ENCODE measurements at places on chromosomes 1 and 21. TPM values are rescaled to one million over a fixed set of nuclear protein-coding genes. Genes with fewer than 3 reads are reported as not detected.

- DNase-seq: peak; percentile 30
These were observed 57.5 kb downstream of the ERG start for GRCh38 chr21:38440746-38441145.

DNA sequence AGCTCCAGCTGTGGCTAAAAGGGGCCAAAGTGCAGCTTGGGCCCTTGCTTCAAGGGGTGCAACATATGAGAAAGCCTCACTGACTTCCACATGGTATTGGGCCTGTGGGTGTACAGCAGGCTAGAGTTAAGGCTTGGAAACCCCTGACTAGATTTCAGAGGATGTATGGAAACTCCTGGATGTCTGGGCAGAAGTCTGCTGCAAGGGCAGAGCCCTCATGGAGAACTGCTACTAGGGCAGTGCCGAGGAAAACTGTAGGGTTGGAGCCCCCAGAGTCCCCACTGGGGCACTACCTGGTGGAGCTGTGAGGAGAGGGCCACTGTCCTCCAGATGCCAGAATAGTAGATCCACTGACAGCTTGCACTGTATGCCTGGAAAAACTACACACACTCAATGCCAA is 69.5 kb downstream of the XCL2 start:
- DNase-seq: no peak

SELE gene
- 7.2 TPM for polyA plus RNA-seq

GRCh38 chr1:177044390-177044789 is 120.1 kb downstream of the ASTN1 start:
- no peak for DNase-seq

GRCh38 chr1:166974647-166975345 is 544 bp downstream of the ILDR2 start:
- no peak for DNase-seq

- no peak for DNase-seq
These were observed 7.1 kb upstream of the NID1 start for GRCh38 chr1:236072001-236072400.
